Caco-2 (cell line): ENCODE measurements at places on chromosomes 11 and 22. TPM values are rescaled to one million over a fixed set of nuclear protein-coding genes. Genes with fewer than 3 reads are reported as not detected.

GRCh38 chr22:41781507-41781906 is 19.0 kb upstream of the CCDC134 start:
- H3K27me3 ChIP-seq, result no peaks in the 10 kb centered on the region
- no peaks in the 10 kb centered on the region for H3K36me3 ChIP-seq
- H3K4me1 ChIP-seq, result 0 out of 2 replicates have a peak, but pooled peaks cover 8% of the 10 kb centered on the region
- H3K4me3 ChIP-seq, result no peak overlapping the region

GRCh38 chr11:93532281-93532789 is 10.9 kb downstream of the SMCO4 start:
- no peak for DNase-seq
- no peaks in the 10 kb centered on the region for H3K36me3 ChIP-seq
- H3K4me1 ChIP-seq, result 0 out of 2 replicates have a peak, but pooled peaks cover 13% of the 10 kb centered on the region
- H3K4me3 ChIP-seq, result no peak overlapping the region
- no peak overlapping the region for H3K27ac ChIP-seq

- no peak overlapping the region for H3K27ac ChIP-seq
- no peaks in the 10 kb centered on the region for H3K36me3 ChIP-seq
- no peaks in the 10 kb centered on the region; the same call in 1 of the 2 replicates for H3K27me3 ChIP-seq
- no peaks in the 10 kb centered on the region for H3K4me1 ChIP-seq
- no peak for DNase-seq
Measured at GRCh38 chr22:18120857-18121256, 10.2 kb downstream of the TUBA8 start.

DNA sequence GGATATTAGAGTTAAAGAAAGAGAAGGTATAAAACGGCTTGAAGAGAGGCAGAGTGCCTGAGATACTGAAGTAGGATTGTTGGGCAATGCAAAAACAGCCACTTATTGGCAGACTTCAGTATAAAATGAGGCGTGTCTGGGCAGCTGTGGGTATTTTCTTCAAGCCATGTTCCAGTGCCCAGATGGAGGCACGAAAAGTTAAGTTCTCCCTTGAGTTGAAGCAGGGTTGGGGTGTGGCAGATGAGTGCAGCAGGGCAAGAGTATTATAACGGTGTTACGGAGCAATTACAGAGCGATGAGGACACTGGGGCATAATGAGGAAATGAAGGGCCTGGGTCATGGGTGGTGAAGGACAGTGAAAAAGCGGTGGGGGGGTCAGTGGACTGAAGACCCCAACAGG is 73.7 kb upstream of the CREB3L1 start:
- no peak overlapping the region for H3K27ac ChIP-seq
- no peaks in the 10 kb centered on the region for H3K4me1 ChIP-seq
- no peaks in the 10 kb centered on the region for H3K27me3 ChIP-seq
- H3K4me3 ChIP-seq, result no peak overlapping the region
- H3K36me3 ChIP-seq, result no peaks in the 10 kb centered on the region

DNA sequence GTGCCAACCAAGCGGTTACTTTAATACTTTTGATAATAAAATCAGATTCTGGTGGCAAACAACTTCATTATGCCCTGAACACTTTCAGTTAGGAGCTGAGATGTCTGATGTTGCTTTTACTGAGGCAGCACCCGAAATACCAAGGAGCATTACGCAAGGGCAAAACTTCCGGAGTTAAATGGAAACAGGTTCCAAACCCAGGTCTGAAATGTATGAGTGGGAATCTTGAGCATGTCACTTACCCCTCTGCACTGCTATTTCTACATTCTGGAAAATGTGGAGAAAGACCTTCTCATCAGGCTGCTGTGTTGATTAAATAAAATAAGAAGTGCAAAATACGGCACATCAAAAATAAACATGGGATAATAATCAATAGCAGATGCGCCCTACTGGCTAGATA is 315.1 kb downstream of the LARGE1 start:
- H3K36me3 ChIP-seq, result no peaks in the 10 kb centered on the region
- H3K4me1 ChIP-seq, result no peaks in the 10 kb centered on the region
- H3K27me3 ChIP-seq, result no peaks in the 10 kb centered on the region
- no peak overlapping the region for H3K4me3 ChIP-seq
- no peak for DNase-seq

DNA sequence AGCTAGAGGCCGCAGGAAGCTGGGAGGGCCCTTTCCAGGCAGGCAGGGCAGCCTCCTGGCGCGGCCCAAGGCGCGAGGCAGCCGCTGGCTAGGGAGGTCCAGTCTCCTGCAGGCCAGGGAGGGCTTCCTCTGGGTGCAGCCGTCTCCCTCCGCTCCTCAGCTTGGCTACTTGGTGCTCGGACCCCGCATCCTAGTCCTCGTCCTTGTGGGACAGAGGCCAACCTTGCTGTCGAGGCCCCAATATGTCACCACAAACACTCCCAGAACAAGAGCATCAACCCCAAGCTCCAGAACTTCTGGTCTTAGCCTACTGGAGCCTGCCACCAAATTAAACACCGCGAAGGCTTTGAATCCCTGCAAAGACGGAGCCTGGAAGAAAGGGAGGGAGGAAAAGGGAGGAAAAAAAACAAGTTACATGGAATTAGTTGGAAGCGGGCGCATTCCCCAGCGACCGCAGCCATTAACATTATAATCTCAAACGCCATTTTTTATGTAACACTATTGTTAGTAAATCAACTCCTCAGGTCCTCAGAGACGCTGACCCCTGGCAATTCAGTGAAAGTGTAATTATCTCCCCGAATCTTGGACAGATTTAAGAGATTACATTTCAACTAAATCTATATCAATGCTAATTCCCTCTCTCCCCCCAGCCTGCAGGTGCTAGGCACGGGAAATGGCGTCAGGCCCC is 12.7 kb upstream of the PAX6 start:
- no peaks in the 10 kb centered on the region for H3K27me3 ChIP-seq
- no peaks in the 10 kb centered on the region for H3K4me1 ChIP-seq
- no peak for DNase-seq
- no peaks in the 10 kb centered on the region for H3K36me3 ChIP-seq
- no peak overlapping the region for H3K27ac ChIP-seq

DNA sequence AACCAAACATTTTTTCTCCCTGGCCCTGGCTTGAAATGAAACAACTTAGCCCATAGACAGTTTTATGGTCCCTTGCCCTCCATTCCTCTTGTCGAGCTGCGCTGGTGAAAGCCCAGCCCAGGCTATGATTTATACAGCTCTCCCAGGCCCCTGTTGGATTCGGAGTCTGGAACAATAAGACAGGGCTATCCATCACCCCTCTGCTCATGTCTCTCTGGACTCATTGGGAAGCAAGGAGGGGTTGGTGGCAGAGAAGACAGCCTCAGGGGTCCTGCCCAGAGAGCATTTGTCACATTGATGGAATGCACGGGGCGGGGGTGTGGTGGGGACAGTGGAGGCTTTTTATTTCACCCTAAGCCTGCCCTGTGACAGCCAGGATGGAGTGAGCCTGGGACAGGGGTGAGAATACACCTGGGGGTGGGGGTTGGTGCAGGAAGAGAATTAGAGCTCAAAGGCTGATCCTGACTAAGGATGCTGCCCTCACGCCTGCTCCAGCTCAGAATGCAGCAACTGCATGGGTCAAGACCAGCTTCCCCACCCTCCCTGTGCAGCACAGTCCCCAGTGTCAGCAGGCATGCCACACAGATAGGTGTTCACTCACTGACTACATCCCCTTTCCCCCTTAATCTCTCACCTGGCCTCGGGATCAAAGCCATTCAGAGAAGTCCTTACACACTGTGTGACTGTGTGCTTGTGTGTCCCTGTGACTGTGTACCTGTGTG is 10.0 kb upstream of the PKNOX2 start:
- H3K27ac ChIP-seq, result no peak overlapping the region
- no peaks in the 10 kb centered on the region for H3K4me1 ChIP-seq
- H3K4me3 ChIP-seq, result no peak overlapping the region
- peaks cover 1% of the 10 kb centered on the region; the same call in 1 of the 2 replicates for H3K27me3 ChIP-seq
- peak; percentile 64 for DNase-seq
- no peaks in the 10 kb centered on the region for H3K36me3 ChIP-seq

DNA sequence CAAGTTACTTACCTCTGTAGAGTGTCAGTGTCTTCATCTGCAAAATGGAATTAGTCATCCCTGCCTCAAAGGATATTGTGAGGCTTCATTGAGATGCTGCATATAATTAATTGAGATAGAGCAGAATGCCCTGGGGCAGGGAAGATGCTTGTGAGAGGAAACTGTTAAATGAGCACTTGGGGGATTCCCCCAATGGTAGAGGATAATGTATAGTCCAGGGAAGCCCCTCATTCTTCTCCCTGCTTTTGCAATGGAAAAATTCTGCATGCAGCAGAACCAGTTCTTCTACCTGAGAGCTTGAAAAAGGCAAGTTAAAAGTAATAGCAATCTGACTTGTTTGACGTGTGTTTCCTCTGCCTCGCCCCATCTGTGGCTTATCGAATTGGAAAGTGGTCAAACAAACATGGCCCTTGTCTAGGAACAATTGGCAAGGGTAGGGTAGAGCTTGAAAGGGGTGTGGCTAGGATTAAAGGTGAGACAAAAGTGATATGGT is 90.9 kb downstream of the NAV2 start:
- H3K4me3 ChIP-seq, result no peak overlapping the region
- peaks cover 51% of the 10 kb centered on the region for H3K4me1 ChIP-seq
- peak overlapping the region; percentile 11 for H3K27ac ChIP-seq
- no peaks in the 10 kb centered on the region for H3K27me3 ChIP-seq
- peak; percentile 44 for DNase-seq

GRCh38 chr11:96328395-96329010 is 14.5 kb downstream of the MAML2 start:
- H3K27ac ChIP-seq, result peak overlapping the region; percentile 50
- no peaks in the 10 kb centered on the region for H3K36me3 ChIP-seq
- peaks cover 63% of the 10 kb centered on the region for H3K4me1 ChIP-seq
- no peaks in the 10 kb centered on the region for H3K27me3 ChIP-seq
- no peak overlapping the region for H3K4me3 ChIP-seq

- H3K4me1 ChIP-seq, result peaks cover 12% of the 10 kb centered on the region
- no peak overlapping the region for H3K27ac ChIP-seq
- H3K27me3 ChIP-seq, result no peaks in the 10 kb centered on the region
- no peak overlapping the region for H3K4me3 ChIP-seq
- no peak for DNase-seq
- no peaks in the 10 kb centered on the region for H3K36me3 ChIP-seq
Measured at GRCh38 chr11:64661146-64661545, 61.9 kb downstream of the NRXN2 start.

Gene RPS6KB2
- 109 and 116 TPM in 2 replicates for total RNA-seq

Gene CCDC73
- total RNA-seq, result not detected in 2 replicates
